ENCODE measurements at places on chromosomes 1 and 21.

- H3K36me3 ChIP-seq: no peaks in the 10 kb centered on the region
- no peak overlapping the region for H3K4me3 ChIP-seq
- DNase-seq: no peak
- H3K27me3 ChIP-seq: no peaks in the 10 kb centered on the region
- H3K27ac ChIP-seq: no peak overlapping the region
Observed at GRCh38 chr1:183070923-183071618, 47.9 kb downstream of the LAMC1 start.

DNA sequence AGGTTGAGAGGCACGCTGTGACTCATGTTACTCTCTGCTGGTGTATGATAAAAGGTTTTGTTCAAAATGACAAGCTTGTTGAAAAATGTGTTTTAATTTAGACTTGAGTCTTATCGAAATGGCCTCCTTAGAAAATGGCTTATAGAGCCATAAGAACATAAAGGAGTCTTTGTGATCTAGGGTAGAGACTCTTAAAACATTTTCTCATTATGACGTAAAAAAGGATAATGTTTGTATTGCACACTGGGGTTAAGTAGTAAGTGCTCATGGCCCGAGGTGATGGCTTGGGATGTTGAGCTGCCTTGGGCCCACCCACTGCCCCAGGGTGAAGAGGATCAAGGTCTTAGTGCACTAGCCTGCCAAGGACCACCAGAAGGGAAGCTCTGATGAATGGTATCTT, 117.4 kb downstream of the DISC1 start:
- no peak overlapping the region for H3K27ac ChIP-seq
- no peaks in the 10 kb centered on the region for H3K4me1 ChIP-seq
- no peaks in the 10 kb centered on the region for H3K27me3 ChIP-seq
- H3K4me3 ChIP-seq: no peak overlapping the region
- peaks cover 28% of the 10 kb centered on the region for H3K36me3 ChIP-seq

DNA sequence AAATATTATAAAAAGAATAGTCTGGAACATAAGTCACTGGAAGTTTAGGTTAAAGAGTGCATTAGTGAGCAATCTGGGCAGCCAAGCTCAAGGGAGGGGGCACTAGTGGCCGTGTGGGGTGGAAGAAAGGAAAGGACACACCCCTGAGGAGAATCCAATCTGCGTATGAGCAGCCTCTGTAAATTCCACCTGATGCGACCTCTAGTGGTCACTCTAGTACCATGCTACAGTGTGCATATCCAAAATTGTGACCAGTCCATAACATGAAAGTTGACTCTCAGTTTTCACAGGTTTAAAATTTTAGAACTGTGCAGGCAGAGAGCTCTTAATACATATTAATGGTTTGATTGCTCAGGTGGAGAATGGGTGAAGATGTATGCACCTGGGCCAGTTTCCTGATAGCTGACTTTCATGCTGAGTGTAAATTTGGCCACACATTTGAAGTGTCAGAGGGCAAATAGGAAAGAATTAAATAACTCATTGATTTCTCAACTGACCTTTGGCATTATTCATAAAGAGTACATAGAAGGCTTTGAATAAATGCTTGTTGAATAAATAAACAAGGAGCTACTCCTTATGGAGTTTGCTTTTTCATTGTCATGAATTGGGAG, 105.9 kb upstream of the C21orf91 start:
- DNase-seq: peak; percentile 14
- H3K4me1 ChIP-seq: no peaks in the 10 kb centered on the region
- no peak overlapping the region for H3K4me3 ChIP-seq

DNA sequence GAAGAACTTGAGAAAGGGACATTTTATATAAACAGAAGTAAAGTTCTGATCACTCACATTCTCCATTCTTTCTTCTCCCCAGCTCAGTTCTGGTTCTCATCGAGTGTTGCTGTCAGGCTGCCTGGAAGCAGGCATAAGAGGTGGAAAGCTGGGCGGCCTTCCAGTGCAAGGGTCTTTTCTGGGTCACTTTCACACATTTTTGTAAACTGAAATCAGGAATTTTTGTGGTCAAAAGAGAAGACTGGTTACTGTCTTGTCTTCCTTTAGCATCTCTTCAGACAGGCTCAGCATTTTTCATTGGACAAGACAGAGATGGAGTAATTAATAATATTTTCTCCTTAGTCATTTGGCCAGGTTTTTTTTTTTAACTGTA, 93.7 kb downstream of the CTH start:
- no peak overlapping the region for H3K27ac ChIP-seq
- H3K4me3 ChIP-seq: no peak overlapping the region
- H3K4me1 ChIP-seq: no peaks in the 10 kb centered on the region
- H3K36me3 ChIP-seq: no peaks in the 10 kb centered on the region
- H3K27me3 ChIP-seq: peaks cover 1% of the 10 kb centered on the region
- no peak for DNase-seq

GRCh38 chr1:25907601-25908000, 1.4 kb upstream of the STMN1 start:
- H3K27me3 ChIP-seq: no peaks in the 10 kb centered on the region
- peaks cover 2% of the 10 kb centered on the region for H3K36me3 ChIP-seq
- peak overlapping the region; percentile 84 for H3K4me3 ChIP-seq
- DNase-seq: no peak

DNA sequence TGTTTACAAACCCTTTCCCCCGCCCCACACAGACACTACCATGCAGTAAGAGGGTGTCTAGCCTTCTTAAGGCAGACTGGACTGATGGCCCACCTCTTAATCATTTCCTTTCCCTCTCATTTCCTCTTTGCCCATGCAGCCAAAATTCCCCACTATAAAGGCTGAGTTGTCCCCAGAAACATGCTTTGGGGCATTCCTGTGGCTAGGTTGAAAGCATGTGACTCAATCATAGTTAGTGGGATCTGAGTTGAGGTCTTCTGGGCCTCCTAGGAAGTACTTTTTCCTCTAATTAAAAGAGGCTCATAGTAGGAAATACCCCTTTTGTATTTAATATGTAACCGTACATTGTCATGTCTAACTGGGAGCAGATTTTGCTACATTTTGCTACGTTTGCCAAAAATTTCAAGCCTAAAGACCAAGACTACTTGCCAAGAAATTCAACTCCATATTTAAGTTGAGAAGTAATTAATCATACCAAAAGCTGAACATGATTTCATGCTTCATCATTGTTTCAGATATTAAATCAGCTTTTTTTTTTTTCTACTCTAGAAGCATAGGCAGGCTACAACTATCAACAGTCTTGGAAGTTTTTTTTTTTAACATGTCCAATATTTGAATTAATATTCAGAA, 174.7 kb downstream of the ADGRL4 start:
- H3K27me3 ChIP-seq: peaks cover 7% of the 10 kb centered on the region
- H3K36me3 ChIP-seq: no peaks in the 10 kb centered on the region
- H3K4me3 ChIP-seq: no peak overlapping the region
